Non-pigmented ciliary epithelial cell (primary cell): ENCODE measurements at places on chromosomes 16 and 17.

- DNase-seq: no peak
These were observed 609.6 kb upstream of the C16orf82 start for GRCh38 chr16:26457095-26457494.

DNA sequence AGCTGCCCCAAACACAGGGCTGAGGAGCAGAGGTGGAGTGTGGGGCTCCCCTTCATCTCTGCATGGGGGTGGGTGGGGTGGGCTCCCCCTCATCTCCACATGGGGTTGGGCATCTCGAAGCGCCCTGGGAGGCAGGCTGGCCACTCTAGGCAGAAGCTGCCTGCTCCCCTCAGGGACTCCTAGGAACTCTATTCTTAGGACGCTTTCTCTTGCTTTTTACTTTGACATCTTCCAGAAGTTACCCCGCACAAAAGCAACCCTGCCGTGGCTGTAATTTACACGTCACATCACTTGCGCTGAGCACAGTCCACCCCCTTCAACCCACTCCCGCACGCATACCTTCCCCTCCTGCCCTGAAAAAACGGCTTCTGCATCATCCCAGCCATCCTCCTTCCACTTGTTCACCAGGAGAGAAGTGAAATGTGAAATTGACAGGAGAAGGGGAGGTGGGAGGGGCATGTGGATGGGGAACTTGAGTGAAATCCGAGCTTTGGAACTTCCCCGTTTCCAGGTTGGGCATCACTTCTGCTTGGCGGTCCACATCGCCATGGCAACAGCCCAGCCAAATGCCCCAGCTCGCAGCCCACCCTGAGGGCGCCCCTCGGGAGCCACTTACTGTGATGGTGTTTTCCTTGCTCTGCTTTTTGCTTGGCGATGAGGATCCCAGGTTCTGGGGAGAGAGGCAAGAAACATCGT lies 53.7 kb upstream of the RCVRN start:
- DNase-seq: no peak

GRCh38 chr17:79836972-79837887 lies 2.0 kb downstream of the CBX4 start:
- DNase-seq: no peak

DNA sequence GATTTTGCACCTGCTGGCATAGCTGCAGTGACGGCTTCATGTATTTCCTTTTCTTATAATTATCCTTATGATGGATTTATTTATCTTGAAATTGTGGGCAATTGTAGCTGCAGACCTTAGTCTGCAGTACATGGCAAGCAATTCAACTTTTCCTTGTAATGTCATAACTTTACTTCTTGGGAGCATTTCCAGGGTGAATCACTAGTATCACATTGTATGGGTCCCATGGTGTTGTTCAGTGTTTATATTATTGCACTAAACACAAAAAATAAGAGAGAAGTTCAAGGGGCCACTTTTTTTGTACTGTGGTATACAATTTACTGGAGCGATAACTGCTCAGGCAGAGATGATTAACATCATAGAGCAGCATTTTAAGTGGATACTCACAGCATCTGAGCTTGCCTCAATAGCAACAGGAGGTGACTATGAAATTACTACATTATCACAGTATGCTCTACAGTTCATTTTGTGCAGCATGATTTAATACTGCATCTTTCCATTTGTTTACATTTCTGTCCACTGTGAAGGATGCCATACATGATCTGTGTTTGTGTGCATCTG lies 169.5 kb downstream of the STX8 start:
- DNase-seq: no peak

DNA sequence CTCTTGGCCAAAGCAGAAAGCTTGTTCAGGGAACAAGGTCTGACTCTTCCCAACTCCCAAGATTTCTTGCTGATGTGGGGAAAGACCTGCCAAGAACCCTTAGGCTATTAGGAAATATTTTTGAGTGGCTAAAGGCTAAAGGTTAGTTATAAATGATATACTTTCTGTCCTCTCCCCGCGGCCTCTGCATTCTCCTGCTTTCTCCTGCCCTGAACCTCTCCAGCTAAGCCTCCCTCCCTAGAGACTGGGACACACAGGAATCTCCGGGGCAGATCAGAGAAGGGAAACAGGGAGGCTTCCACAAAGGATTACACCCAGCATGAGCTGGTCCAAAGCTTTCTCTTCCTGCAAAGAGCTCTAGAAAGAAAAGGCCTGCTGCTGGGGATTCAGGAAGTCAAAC lies 2.3 kb downstream of the SLC43A2 start:
- no peak for DNase-seq
